ENCODE measurements at places on chromosomes 16 and 17. TPM values are rescaled to one million over a fixed set of nuclear protein-coding genes. Genes with fewer than 3 reads are reported as not detected.

Gene GDPD3
- total RNA-seq, result 3.1 TPM

DNA sequence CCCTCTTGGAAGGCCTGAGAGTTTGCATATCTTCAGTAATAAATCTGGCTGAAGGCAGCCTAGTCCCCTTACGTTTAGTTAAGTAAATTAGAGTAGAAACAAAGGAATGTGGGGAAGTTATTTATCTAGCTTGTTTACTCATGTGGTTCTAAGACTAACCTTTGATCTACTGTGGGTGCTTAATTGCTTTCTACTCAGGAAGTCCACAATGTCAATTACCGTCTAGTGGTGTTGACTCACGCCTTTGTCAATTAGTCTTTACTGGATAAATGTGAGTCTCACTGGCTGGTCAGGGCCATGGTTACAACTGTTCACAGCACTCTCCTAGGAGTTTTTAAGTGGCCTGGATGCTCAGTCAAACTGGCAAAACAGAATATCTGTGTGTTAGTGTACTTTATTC lies 2338.4 kb downstream of the TP53TG3F start:
- no peak for ATAC-seq

Gene TAT
- not detected for total RNA-seq

GRCh38 chr16:80990577-80990976 lies 16.1 kb downstream of the CMC2 start:
- ATAC-seq, result no peak

DNA sequence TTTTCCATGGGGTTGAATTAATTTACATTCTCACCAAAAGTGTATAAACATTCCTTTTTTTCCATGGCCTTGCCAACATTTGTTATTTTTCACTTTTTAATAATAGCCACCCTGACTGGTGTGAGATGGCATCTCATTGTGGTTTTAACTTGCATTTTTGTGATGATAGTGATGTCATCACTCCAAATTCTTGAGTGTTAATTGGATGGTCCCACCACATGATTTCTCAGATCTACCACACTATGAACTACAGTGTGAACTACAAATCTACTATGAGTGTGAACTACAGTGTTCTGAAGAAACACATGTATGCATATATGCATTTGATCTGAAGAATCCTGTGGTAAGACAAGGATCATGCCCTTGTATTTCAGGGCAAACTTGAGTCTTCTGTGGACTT lies 340.1 kb downstream of the ABCC12 start:
- ATAC-seq, result no peak

Measured in gastroesophageal sphincter (tissue), 4 donors.